ENCODE measurements at places on chromosomes 1 and 21.

DNA sequence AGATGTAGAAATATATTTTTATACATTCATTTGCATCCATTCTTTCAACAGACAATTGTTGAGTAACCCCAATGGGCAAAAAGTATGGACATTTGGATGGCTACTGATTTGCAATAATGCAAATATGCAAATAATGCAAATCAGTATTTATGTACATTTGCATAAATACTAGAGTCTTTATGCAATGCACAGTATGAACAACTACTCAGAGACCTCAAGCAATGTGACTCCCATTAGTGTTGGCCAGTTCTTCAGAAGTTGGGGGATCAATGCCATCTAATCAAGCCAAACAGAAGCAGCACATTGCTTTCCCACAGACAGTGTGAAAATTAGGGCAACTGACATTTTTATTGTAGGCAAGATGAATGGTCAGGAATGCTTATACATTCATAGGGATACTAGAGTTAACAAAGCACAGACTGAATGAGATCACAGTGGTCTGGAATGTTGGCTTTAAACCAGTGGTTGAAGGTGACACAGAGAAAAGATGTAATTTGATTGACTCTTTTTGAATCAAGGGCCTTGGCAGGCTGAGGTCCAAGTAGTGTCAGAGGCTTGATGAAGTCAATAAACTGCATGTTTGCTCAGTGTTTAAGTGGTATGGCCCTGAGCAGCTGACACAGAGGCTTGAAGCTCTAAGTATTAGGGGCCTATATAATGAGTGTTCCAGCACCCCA lies 256.6 kb downstream of the CTH start:
- H3K36me3 ChIP-seq: no peaks in the 10 kb centered on the region
- H3K4me3 ChIP-seq: no peak overlapping the region
- H3K4me1 ChIP-seq: no peaks in the 10 kb centered on the region
- no peak overlapping the region for H3K27ac ChIP-seq

DNA sequence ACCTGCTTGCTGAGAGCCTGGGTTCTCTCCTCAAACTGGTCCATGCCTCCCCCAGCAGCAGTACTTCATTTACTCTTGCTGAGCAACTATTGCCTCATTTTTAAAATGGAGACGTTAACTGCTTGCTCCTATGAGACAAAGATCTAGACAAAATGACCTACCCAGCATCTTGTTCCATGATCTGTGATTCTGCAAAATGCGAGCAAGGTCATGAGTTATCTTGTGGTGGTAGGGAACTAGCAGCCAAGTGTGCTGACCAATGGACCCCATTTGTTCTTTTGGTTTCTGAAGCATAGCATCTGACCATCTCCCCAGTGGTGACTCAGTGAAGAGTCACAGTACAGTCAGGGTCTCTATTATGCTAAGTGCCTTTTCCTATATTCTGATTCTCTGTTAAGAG lies 40.4 kb downstream of the TBX15 start:
- H3K27ac ChIP-seq: no peak overlapping the region
- no peak overlapping the region for H3K4me3 ChIP-seq
- H3K4me1 ChIP-seq: no peaks in the 10 kb centered on the region
- peaks cover 2% of the 10 kb centered on the region for H3K27me3 ChIP-seq
- DNase-seq: no peak

- H3K4me3 ChIP-seq: peak overlapping the region; percentile 47
- H3K27me3 ChIP-seq: no peaks in the 10 kb centered on the region
- no peak overlapping the region for H3K27ac ChIP-seq
- peaks cover 64% of the 10 kb centered on the region for H3K4me1 ChIP-seq
- H3K36me3 ChIP-seq: peaks cover 18% of the 10 kb centered on the region
These were observed 9.7 kb downstream of the SKI start for GRCh38 chr1:2237773-2238172.

GRCh38 chr1:71676979-71677925 lies 596.4 kb upstream of the ZRANB2 start:
- H3K4me3 ChIP-seq: no peak overlapping the region
- no peaks in the 10 kb centered on the region for H3K27me3 ChIP-seq
- H3K27ac ChIP-seq: no peak overlapping the region
- DNase-seq: no peak
